ENCODE measurements at places on chromosomes 7 and 10.

GRCh38 chr10:89887406-89887805, 186.0 kb downstream of the KIF20B start:
- no peak for DNase-seq

DNA sequence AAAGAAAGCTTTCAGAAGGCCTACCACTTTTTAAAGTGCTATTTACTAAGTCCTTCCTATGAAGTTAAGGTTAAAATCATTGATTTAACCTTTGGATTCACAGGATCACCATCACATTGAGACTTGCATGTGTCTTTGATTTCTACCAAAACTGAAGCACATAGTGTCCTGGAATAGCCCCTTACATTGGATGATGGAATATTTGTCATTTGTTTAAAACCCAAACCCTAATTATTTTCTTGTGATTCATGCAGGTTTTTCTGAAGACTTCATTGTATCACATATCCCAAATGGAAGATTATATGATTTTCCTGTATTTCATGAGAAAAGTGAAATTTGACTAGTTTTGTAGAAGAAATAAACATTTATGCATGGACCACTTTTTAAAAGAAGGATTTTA, 3.3 kb downstream of the SEMA3A start:
- no peak for DNase-seq

- DNase-seq = no peak
Observed at GRCh38 chr7:83528925-83529423, 120.0 kb downstream of the SEMA3E start.

GRCh38 chr10:12960941-12961340, 40.6 kb downstream of the CCDC3 start:
- no peak for DNase-seq

GRCh38 chr10:121596689-121597503, 1.3 kb downstream of the FGFR2 start:
- no peak for DNase-seq

- DNase-seq = peak; percentile 3
Observed at GRCh38 chr7:32206987-32207386, 136.8 kb upstream of the PDE1C start.

- DNase-seq = no peak
Observed at GRCh38 chr10:96846926-96847325, 14.8 kb downstream of the LCOR start.

DNA sequence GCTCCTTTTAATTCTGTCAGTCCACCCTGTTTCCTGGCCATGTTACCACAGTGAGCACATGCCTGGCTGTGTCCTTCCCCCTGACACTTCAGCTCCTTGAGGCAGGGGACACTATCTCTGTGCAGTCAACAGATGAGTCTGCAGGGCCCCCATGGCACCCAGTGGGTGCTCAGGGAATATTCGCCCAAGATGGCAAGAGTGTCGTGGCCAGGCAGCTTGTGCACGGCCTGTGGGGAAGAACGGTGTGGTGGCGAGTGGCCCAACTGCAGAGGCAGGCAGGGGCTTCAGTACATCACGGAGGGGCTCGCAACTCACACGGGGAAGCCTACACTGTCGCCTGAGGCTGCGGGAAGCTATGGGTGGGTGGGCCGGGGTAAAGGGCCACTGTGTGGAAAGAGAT, 91.1 kb downstream of the TRRAP start:
- DNase-seq = no peak

DNA sequence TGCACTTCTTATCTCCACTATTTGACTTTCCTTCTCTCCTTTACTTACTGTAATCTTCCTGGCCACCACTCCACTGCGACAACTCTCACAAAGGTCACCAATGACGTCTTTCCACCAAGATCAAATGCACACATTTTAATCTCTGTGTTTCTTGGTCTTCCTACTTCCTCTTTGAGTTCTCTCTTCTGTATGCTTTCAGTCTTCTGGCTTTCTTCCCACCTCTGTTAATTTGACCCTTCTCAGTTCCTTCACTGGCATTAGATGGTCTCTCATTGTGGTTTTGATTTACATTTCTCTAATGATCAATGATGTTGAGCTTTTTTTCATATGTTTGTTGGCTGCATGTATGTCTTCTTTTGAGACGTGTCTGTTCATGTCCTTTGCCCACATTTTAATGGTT, 31.9 kb downstream of the FAM107B start:
- DNase-seq = no peak

DNA sequence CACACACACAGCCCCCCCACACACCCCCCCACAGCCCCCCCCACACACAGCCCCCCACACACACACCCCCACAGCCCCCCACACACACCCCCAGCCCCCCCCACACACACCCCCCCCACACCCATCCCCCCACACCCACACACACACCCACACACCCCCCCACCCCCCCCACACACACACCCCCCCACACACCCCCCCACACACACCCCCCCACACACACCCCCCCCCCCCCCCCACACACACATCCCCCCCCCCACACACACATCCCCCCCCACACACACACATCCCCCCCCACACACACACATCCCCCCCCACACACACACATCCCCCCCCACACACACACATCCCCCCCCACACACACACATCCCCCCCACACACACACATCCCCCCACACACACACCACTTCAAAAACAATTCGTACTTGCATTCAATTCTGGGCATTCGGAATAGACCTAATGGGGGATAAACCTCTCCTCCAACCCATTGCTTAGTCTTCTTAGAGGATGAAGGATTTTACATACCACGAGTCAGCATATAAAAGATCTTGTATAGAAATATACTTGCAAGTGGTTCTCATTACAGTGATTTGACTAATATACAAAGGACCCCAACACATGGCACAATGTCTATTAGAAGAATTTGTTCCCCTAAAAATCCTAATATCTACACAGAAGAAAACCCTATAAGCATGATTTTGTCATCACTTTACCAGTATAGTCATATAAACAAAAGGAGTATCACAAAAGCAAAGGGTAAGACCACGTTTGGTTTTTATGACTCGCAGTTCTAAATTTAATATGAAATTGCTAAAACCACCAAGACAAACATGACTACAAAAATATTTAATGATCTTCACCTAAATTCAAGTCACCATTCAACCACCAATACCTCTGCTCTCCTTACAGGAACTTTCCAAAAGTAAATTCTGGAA, 80.9 kb downstream of the DIP2C start:
- DNase-seq = peak; percentile 29

- no peak for DNase-seq
Observed at GRCh38 chr7:148037044-148037443, 553.5 kb upstream of the C7orf33 start.

DNA sequence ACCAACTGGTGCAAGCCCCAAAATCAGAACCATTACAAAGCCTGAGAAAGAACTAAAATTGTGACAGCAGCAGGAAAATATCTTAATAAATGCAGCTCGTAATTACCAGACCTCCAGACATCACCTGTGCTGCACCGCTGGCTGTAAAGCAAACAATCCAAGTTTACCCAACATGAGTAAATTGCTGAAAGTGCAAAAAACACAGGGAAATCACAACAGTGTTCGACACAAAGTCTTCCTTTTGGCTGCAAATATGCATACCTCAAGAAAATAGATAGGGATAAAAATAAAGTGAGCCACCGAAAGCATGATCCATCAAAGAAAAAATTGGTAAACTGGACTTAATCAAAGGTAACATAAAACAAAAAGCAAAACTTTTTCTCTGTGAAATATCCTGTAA, 101.7 kb downstream of the SLC16A9 start:
- DNase-seq = no peak

DNA sequence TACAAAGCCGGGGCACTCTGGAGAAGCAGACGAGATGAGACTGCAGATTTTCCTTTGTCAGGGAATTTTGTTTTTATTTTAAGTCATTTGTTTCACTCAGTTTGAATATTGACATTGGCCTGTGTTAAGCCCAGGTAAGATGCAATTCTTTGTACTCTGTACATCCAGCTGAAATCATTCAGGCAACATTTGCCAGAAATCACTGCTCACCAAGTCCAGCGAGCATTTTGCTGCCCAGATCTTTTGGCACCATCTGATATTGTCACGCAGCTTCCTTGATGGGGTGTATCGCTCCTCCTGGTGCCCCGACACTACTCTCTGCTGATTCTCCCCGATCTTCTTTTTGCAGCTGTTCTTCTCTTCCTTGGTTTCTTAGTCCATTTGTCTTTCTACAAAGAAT, 261.7 kb downstream of the GALNT17 start:
- DNase-seq = no peak

- no peak for DNase-seq
Observed at GRCh38 chr7:117674617-117675016, 194.8 kb downstream of the CFTR start.

DNA sequence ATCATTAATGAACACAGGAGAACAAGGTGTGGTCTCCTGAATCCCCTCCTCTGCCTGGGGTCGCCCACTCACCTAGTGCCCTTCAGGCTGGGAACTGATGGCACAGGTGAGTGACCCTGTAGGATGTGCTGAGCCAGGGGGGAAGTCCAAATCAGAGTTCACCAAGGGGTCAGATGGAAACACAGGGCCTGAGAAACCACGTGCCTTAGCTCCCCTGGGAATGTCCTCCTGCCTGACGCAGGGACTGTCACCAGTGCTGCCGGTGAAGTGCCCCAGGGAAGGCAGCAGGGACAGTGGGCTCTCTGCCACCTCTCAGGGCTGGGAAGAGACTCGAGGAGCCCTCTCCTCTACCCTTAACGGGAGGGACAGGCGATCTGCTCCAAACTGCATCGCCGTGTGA, 5.8 kb upstream of the PYROXD2 start:
- DNase-seq = no peak

DNA sequence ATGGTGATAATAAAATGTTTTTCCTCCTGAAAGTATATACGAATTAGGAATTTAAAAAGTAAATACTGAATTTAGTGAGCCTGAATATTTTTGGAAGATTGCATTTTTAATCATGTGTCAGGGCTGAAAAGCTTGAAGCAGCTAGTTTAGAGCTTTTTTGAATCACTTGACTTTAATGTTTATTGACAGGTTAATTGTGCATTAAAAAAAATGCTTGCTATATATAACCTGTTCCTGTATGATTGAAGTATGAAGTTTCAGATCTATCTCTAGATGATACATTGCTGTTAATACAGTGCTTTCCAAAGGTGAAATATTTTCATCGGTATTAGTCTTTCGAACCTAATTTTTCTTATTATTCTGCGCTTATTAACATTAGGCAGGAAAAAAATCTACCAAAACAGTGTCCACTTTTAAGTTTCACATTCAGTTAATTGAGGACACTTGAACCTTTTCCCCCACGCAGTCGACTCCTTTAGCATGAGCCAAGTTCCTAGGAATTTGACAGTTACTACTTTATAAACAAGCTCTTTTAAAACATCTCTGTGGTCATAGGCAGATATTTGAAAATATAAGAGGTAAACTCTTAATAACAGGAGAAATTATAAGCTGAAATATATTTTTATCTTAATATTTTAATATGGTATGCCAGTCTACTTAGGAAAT, 187.1 kb downstream of the MLLT10 start:
- DNase-seq = peak; percentile 21

GRCh38 chr7:80732630-80733029, 94.2 kb downstream of the CD36 start:
- DNase-seq = no peak

DNA sequence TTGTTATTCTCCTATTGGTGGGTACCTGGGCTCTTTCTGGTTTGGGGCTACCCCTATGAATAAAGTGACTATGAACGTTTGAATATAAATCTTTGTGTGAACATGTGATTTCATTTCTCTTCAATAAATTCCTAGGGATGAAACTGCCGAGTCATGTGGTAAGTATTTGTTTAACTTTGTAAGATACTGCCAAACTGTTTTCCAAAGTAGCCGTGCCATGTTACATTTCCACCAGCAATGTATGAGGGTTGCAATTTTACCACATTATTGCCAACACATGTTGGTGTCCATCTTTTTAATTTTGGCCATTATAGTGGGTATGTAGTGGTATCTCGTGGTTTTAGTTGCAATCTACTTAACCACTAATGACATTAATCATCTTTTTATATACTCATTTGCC, 94.7 kb downstream of the ZNRF2 start:
- DNase-seq = peak; percentile 85

- no peak for DNase-seq
Observed at GRCh38 chr10:118394301-118395200, 52.4 kb upstream of the FAM204A start.

DNA sequence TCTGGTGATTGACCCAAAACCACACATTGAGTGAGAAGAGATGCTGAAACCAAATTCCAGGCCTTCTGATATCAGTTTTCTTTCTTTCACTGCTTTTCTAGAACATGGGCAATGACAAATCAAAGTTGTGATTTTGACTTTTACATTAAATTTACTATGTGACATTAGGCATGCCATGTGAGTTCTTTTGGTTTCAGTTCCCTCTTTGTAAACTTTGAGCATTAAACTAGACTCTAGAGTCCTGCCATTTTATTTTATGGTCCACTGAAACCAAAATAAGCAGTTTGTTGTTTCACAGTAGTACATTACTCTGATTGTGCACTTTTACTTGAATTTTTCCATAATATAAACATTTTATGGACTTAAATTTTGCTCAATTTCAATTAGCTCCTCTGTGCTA, 381.1 kb upstream of the SEMA3D start:
- DNase-seq = no peak

- DNase-seq = no peak
Observed at GRCh38 chr7:24510759-24511158, 62.5 kb upstream of the PALS2 start.

GRCh38 chr7:47574482-47575329, 7.2 kb downstream of the TNS3 start:
- DNase-seq = no peak

DNA sequence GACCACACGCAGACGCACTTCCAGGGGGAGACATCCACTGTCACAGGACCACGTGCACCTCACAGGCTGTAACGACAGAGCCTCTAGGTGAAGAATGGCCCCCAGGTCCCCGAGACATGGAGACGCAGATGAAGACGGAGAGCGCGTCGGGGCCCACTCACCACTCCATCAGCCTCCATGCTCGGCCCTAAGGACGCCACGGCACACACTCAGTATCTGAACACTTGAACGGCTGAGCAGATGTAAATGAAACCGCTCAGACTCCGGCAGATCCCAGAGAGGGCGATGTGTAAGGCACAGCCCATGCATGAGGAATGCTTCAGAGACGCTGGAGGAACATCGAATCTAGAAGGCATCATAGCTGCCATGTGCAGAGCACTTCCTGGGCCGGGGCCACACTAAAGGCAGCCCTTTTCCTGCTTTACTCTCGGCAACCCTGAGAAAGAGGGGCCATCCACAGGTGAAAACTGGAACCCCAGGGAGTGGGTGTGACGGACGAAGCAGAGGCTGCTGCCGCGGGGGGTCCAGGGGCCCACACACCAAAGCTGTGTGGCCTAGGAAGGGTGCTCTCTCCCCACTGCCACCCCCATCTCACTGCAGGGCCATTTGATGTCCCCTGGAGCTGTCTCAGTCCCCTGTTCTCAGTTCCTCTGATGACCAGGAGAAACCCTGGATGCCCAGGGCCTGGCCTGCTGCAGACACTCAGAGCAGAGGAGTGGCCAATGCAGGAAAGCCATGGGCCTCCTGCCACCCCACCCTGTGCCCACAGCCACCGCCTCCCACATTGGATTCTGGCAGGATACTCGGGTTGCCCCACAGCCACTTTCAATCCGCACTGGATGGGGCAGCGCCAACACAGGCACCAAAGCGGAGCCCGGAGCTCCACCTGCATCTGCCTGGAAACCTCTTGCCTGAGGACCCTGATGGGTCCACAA, 253.8 kb downstream of the MAD1L1 start:
- no peak for DNase-seq

GRCh38 chr10:109894516-109894915, 28.8 kb downstream of the XPNPEP1 start:
- peak; percentile 94 for DNase-seq

- no peak for DNase-seq
Observed at GRCh38 chr10:6259153-6259552, 56.4 kb downstream of the PFKFB3 start.

Measured in AG10803 (cell line).